ENCODE measurements at places on chromosomes 2 and 18. TPM values are rescaled to one million over a fixed set of nuclear protein-coding genes. Genes with fewer than 3 reads are reported as not detected.

Gene IL1RL1
- not detected for total RNA-seq

Gene MEIS1
- 30.1 TPM for total RNA-seq

Gene STON1
- total RNA-seq = 2.5 TPM

Gene ICOS
- not detected for total RNA-seq

Gene DSEL
- 6.8 TPM for total RNA-seq

Gene RIT2
- total RNA-seq = not detected

Gene GPR75
- 1.3 TPM for total RNA-seq

Gene TUBA3E
- total RNA-seq = not detected

Gene STK11IP
- total RNA-seq = 15.4 TPM

Gene SMC6
- total RNA-seq = 38.6 TPM

Gene MPP4
- 6.8 TPM for total RNA-seq

Gene PSMD1
- 206 TPM for total RNA-seq

Gene CXCR2
- total RNA-seq = not detected
